ENCODE measurements at places on chromosomes 6 and 20.

GRCh38 chr6:53263917-53264316 is 84.8 kb downstream of the ELOVL5 start:
- no peak for DNase-seq

DNA sequence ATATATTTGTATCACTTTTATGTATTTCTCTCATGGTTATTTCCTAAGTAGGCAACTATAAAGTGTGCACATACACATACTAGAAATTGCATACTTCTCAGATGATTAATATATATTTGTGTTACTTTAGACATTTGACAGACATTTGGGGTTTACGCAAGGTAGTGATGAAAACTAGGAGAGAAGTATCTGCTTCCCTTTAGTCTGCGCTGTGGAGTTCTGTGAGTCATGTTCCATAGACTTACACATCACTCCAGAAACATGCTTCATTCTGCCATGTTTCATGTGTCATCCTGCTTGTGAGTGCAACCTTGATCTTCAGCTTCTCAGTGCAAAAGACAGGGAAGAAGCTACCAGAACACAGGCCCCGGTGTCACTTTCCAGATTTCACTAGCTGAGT is 200.7 kb upstream of the BMP2 start:
- no peak for DNase-seq

DNA sequence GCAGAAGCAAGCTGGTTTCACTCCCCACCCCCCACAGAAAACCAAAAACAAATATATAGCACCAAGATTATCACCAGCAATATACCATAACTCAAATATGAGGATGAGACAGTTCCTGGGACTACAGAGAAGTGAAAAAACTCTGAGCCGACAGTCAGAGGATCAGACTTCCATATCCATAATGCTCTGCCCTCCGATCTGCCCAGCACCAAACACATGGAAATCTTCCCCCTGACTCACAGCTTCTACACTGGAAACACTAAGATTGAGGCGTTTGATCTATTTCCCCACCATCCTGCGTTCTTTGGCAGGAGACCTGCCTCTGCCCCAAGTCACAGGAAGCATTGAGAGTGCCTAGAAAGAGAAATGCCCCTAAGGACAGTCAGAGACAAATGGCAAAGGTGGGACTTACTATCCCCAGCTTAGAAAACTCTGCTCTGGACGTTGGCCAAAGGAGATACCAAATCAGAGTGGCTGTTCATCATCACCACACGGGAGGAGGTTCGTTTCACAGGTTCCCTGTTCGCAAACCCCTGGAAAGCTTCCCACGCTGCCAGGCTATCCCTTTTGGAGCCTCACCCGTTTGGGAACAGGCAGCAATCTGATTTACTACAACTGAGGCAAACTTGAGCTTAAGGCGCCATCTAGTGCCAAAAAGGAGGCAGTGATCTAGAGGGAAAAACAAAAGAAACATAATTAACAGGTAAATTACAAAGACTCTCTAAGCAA is 48.7 kb upstream of the SRSF6 start:
- no peak for DNase-seq

GRCh38 chr20:3129094-3129493 is 30.6 kb downstream of the FASTKD5 start:
- no peak for DNase-seq

- no peak for DNase-seq
These were observed 44.8 kb downstream of the PMEPA1 start for GRCh38 chr20:57664924-57665588.

GRCh38 chr20:64156886-64157875 is 7.1 kb upstream of the MYT1 start:
- no peak for DNase-seq

GRCh38 chr6:118467181-118467580 is 80.9 kb upstream of the PLN start:
- no peak for DNase-seq

GRCh38 chr6:147740916-147741315 is 232.4 kb downstream of the SAMD5 start:
- no peak for DNase-seq

GRCh38 chr6:142885182-142885867 is 59.7 kb downstream of the HIVEP2 start:
- no peak for DNase-seq

GRCh38 chr20:44750081-44750805 is 4.6 kb downstream of the KCNK15 start:
- no peak for DNase-seq

DNA sequence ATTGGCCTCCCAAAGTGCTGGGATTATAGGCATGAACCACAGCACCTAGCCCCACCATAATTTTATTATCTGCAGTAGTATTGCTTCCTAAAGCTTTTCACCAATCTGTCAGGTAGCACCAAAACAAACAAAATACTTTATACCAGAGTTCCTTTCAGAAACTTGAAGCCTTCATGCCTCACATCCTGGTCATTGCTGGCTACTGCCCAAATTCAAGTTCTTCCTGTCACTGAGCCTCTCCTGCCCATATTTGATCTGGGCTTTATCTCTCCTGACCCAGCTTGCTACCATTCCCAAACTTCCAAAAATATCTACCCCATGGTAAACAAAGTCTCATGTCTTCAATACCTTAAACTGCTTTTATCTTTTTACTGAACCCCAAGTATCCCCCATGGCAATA is 34.9 kb upstream of the DST start:
- DNase-seq: no peak

- no peak for DNase-seq
These were observed 71.6 kb downstream of the CHD6 start for GRCh38 chr20:41546535-41546934.

DNA sequence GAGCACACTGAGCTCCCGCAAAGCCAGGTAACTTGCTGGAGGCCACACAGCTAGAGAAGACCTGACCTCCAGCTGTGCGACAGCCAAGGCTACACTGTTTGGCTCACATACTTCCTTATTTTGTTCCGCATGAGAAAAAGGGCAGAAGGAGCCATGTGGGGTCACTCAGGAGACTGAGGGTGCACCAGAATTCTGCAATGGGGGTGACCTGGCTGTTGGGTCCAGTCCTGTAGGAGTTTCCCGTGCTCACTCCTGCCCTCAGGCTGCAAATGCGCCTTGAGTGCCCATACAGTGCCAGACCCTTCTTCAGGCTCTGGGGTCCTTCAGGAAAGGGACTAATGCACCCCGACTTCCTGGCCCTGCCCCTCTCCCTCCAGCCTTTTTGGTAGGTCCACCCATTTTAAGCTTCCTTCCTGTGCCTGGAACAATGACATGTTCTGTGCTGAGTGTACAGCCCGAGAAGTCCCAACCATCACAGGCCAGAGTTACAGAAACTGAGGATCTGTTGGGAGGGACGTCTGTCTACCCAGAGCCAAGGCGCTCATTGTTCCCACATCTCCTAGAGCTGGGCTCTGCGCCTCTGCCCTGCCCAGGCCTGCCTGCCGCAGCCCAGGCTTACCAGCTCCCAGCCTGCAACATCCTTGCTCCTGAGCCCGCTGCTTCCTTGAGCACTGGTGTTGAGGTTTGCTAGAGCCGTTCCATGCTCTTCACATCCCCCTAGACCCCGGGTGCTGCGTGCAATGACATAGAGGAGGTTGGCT is 33.5 kb upstream of the CD93 start:
- no peak for DNase-seq

GRCh38 chr6:167690931-167691330 is 135.8 kb upstream of the AFDN start:
- DNase-seq: no peak

- no peak for DNase-seq
These were observed 2.1 kb downstream of the NQO2 start for GRCh38 chr6:3001773-3002293.

- no peak for DNase-seq
These were observed 652.7 kb upstream of the HS3ST5 start for GRCh38 chr6:114995526-114995925.

DNA sequence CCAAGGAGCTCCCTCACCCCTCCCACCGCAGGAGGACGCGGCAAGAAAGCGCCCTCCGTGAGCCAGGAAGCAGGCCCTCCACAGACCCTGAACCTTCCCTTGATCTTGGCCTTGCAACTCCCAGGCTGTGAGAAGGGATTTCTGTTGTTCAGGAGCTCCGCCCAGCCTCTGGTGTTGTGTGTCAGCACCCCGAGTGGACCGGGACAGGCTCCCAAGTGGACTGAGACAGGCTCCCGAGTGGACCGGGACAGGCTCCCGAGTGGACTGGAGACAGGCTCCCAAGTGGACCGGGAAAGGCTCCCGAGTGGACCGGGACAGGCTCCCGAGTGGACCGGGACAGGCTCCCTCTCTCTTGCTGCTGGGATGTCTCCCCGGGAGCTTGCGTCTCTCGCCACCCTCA is 9.3 kb upstream of the NTSR1 start:
- DNase-seq: no peak

- no peak for DNase-seq
These were observed 176.0 kb downstream of the MAFB start for GRCh38 chr20:40512994-40513393.

GRCh38 chr6:156698239-156699016 is 78.8 kb upstream of the ARID1B start:
- no peak for DNase-seq

- no peak for DNase-seq
These were observed 223.9 kb downstream of the PREX1 start for GRCh38 chr20:48603819-48604405.

GRCh38 chr20:21251278-21251677 is 51.9 kb upstream of the XRN2 start:
- DNase-seq: no peak

DNA sequence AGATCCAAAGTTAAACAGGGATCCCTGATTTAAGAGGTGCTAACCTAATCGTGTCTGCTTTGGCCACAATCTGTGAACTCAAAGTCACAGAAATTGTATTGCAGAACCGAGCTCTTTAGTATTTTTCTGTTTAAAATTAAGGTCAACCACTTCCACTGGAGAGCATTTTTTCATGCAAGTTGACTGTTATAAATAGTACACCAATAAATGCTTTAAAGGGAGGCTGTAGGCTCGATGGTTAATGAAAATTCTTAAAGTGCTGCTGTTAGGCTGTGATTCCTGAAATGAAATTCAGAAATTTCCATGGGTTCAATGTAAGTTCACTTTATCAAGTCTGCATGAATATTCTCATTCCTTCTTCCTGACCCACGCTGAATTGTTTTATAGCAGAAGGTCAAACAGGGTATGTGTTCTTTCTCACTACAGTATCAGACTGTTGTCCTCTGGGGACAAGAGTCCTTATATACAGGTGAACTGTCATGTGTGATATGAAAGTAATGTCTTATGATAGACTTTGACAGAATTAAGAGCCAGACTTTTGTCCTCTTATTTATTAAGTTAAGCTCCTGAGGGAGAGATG is 92.5 kb upstream of the HDGFL1 start:
- no peak for DNase-seq

DNA sequence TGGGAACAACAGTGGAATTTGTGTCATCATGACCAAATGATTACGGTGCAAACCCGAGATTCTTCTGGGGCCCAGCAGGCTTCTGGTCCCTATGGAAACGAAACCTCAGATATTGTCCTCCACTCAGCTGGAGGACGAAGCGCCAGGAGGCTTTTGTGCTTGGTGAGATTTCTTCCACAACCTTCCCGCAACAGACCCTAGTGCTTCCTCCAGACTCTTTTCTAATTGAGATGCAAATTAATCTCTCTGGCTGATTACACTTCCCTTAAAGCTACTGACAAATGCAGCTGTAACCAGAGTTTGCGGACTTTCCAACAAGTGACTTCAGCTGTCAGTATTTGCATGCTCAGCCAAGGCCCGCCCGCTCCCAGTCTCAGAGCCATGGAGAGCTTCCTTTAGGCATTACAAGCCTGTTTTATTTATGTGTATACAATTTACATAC is 96.0 kb downstream of the INSM1 start:
- DNase-seq: no peak

GRCh38 chr6:135008072-135008940 is 46.3 kb downstream of the HBS1L start:
- DNase-seq: no peak

GRCh38 chr6:25413207-25413905 is 134.2 kb downstream of the CARMIL1 start:
- DNase-seq: no peak

DNA sequence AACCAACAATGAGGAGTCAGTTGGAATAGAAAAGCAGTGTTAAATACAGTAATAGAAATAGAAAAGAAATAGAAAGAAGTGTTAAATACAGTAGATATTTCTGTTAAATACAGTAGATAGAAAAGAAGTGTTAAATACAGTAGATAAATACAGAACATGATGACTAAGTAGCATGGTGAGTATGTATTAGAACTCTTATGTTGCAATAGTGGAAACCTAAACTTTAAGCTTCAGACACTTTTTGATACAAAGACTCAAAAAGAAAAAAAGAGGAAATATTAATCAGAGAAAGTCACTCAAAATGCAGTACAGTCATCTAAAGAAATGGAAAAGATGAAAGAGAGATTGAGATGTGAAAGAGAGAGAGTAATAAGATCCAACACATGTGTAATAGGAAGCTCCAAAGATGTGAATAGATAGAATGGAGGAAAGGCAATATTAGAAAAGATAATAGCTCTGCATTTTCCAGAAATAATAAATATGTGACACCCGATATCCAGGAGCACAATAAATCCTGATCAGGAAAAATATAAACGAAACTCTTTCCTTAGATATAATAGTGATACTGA is 131.5 kb upstream of the KCNK16 start:
- DNase-seq: no peak

DNA sequence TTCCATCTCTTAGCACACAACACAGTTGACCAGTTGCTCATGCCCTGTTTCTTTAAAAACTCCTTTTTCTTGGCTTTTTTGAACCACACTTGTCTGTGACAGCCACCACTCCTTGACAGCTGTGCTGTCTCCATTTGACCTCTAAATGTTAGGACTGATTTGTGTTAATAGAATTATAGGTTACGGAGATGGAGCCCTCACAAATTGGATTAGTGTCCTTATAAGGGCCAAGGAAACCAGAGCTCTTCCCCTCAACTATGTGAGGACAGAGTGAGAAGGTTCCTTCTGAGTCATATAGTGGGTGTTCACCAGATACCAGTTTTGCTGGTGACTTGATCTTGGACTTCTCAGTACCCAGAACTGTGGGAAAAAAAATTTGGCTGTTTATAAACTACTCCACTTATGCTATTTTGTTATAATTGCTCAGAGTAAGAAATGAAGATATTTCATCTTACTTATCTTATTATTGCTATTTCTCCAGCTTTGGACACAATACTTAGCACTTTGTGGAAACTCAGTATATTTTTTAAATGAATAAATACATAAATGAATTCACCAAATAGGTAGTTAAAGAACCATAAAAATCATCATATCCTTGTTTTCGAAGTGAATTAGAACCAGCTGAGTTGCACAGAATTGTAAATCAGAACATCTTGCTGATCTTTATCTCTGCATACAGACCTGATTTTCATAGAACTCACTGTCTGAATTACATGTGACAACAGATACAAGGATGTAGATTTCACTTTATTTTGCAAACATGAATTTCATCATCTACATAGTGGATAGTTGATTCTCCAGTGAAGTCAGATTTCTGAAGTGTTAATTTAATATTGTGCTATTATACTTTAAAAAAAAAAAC is 598.5 kb upstream of the IRAK1BP1 start:
- no peak for DNase-seq

GRCh38 chr6:82679232-82679631 is 315.6 kb downstream of the TPBG start:
- no peak for DNase-seq

Data from stimulated activated CD4-positive, alpha-beta T cell treated with anti-CD3 and anti-CD28 coated beads, Interleukin-12 subunit alpha, Interleukin-12 subunit beta, amount 100 ng/mL, for 24 hours (primary cell).